Stimulated activated CD4-positive, alpha-beta T cell treated with anti-CD3 and anti-CD28 coated beads, Interleukin-4, amount 100 ng/mL, for 24 hours (primary cell): ENCODE measurements at places on chromosomes 4 and X.

DNA sequence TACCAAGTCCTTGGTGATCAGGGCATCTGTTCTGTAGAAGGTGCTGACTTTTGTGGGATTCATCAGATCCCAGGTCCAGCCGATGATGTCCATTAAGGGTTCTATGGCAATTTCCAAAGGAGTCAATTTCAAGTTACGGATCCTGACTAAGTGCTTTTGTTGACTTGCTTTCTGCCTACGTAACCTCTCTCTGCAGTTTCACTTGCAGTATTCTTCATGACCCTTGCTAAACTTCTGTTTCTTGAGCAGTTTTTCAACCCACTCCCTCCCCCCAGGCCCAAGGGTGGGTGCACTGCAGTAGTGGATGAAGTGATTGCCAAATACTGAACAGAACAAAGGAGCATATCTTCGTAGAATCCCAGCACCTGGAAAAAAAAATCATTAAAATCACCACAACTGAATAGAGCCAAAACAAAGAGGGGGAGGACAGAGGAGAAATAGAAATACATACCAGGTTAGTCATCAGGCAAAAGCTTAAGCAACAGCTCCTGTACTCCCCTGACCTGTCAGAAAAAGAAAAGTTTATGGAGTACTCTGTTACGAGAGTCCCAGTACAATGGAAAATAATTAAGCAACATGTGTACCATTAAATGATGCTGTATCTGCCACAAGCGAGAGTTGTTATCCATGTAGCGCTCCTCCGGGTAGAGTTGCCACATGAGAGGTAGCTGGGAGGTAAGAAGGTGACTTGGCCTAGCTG is 5.8 kb downstream of the CMC4 start:
- DNase-seq = no peak

DNA sequence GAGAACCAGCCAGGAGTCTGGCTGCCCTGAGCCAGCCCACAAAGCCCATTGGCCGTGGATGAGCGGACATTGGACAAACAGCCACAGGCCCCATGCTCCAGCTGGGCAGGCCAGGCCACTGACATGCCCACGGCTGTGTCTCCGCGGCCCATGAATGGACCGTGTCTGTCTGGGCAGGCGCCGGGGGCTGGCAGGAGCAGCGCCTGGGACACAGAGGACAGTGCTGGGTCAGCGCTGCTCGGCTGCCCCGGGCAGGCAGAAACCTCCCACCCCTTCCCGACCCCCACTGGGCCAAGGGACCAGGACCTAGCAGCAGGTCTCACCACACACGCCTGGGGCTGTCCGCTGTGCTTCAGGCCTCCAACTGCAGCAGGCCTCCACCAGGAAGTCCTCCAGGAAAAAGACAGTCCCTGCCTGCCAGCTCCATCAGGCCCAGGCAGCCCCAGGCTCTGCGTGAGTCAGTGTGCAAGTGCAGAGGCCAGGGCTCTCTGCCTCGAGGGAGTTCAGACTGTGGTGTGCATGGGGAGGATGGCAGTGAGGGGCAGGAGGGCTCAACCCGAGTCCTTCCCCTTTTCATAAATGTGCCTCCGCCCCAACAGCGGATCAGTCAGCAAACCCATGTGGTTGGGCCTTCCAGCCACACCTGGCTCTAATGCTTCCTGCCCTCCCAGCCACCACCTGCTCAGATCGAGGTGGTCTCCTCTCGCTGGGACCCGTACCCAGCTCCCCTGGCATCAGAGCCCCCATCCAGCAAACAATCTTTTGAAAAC is 17.2 kb upstream of the FGFR3 start:
- no peak for DNase-seq

DNA sequence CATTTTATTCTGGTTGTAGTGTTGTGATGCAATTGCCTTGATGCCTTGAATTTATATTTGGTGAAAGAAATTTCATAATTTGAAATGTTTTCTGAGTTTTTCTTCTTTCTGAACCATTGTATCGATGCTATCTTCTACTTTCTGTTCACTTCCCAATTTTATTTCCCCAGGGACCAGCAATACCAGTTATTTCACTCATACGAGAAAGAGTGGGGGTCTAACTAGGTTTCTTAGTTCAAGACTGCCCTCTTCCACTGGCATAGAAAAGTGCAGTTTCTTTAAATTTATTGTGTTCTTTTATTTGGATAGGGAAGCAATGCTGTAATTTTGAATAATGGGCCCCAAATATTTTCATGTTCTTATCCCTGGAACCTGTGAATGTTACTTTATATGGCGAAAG is 544.0 kb upstream of the ADGRL3 start:
- no peak for DNase-seq

DNA sequence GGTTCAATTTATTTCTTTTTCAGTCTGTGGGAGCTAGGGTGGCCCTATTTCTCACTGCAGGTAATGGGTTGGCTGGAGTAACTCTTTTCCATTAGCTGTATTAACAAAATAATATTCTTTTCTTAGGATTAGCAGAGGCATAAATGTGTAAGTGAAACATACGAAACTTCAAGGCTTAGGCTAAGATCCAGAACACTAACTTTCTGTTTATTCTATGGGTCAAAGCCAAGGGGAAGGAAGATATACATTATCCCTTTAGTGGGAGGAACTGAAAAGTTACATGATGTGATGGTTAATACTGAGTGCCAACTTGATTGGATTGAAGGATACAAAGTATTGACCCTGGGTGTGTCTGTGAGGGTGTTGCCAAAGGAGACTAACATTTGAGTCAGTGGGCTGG is 66.4 kb downstream of the DCAF8L2 start:
- DNase-seq = no peak

GRCh38 chrX:1720836-1721235 is 106.0 kb downstream of the ASMT start:
- no peak for DNase-seq

DNA sequence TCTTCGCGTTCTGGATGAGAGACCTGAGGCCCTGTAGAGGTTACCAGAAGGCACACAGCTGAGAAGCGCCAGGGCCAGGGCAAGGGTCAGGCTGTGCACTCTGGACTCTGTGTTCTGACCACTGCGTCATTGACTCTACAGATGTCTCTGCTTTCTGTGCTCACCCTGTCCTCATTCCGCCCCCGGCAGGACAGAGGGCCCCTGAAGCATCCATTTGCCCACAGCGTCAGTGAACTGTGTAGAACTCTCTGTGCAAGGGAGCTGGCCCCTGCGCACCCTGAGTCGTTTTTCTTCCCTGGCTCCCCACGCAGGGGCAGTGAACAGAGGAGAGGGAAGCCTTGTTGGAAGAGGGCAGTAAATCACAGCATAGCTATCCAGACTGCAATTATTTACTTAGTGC is 6.1 kb upstream of the WAS start:
- no peak for DNase-seq
